ENCODE measurements at places on chromosomes 6 and 20.

GRCh38 chr6:31513456-31514165 is 15.2 kb upstream of the MCCD1 start:
- no peak for DNase-seq

GRCh38 chr20:49843770-49844380 is 31.2 kb downstream of the SLC9A8 start:
- DNase-seq: no peak

GRCh38 chr6:209432-210103 is 82.7 kb upstream of the DUSP22 start:
- DNase-seq: no peak

GRCh38 chr6:9732056-9732455 is 682.8 kb downstream of the TFAP2A start:
- no peak for DNase-seq

- no peak for DNase-seq
Observed at GRCh38 chr20:4109307-4109940, 94.1 kb upstream of the RNF24 start.

DNA sequence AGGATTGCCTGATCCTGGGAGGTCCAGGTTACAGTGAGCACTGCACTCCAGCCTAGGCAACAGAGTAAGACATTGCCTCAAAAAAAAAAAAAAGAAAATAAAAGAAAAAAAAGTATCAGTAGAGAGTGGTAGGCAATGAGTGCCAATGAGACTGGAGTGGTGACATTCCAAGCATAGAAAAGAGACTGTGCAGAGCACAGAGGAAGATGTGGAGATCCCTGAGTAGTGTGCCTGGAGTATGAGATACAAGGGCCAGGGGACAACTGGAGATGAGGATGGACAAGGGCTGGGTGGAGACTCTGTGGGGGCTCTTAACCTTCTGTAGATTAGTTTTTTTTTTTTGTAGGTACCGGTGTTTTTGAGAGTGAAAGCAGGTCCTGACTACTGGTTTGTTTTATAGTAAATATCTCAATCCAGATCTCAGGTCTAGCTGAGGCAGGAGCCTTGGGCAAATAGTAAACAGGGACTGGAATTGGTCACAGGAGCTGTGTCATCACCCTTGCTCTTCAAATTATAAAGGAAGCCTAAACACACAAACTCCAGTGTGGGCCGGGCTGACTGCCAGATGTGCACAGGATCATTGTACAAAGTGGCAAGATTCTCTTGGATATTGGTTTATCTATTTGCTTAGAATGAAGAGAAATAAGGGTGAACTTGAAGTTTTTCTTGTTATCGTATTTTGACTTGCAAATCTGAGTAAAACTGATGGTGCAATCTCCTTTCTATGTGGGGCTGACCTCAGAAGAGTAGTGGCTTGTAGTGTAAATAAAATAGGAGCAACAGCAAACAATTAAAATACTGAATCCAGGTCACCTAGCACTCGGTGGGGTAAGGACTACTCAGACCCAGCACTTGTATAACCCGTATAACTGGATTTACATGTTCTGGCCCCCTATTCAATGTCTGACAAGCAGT is 144.9 kb downstream of the SOX4 start:
- peak; percentile 28 for DNase-seq

GRCh38 chr20:16158976-16159286 is 414.3 kb downstream of the KIF16B start:
- DNase-seq: peak; percentile 15

GRCh38 chr6:14709066-14709670 is 536.7 kb upstream of the JARID2 start:
- DNase-seq: no peak

DNA sequence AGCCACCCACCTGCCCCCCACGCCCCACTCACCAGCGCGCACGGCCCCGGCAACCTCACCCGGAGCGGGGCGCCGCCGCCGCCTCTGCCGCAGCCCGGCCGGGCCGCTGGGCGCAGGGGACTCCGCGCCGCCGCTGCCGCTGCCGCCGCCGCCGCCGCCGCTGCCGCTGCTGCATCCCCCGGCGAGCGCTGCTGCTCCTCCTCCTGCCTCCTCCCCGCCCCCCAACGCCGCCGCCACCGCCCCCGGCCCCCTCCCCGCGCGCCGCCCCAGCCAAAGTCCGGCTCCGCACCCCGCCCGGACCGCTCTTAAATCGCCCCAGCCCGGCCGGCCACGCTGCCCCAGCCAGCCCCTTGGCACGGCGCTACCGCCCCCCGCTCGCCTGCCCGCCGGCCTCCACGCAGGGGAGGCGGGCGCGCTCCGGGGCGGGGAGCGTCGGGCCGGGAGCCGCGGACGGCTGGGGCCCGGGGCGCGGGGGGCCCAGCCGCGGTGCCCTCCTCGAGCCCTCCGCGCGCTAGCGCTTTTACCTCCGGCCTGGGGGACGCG is at the start of gene SULF2:
Gene SULF2 (minus strand): TSS at position 171 of the 543 bp plus-strand sequence. CDS start 28,118 bp downstream, outside the sequence.
- DNase-seq: no peak

DNA sequence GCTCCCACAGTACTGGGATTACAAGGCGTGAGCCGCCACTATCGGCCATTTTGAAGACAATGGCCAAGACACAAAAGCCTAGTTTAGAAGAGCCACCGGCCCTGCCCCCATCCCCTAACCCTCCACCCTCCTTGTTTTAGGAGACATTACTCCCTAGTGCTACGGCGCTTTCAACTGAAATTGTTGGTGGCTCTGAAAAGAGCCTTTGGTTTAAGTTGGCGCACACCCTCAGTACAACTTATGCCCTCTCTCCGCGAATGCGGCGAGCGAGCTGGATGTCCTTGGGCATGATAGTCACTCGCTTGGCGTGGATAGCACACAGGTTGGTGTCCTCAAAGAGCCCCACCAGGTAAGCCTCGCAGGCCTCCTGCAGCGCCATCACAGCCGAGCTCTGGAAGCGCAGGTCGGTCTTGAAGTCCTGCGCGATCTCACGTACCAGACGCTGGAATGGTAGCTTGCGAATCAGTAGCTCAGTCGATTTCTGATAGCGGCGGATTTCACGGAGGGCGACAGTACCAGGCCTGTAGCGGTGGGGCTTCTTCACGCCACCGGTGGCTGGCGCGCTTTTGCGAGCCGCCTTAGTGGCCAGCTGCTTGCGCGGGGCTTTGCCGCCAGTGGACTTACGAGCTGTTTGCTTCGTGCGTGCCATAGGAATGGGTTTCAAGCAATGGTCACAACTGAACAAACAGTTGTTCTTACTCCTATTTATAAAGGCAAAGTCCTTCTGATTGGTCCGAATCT is 114.9 kb upstream of the BTN3A2 start:
- peak; percentile 67 for DNase-seq

DNA sequence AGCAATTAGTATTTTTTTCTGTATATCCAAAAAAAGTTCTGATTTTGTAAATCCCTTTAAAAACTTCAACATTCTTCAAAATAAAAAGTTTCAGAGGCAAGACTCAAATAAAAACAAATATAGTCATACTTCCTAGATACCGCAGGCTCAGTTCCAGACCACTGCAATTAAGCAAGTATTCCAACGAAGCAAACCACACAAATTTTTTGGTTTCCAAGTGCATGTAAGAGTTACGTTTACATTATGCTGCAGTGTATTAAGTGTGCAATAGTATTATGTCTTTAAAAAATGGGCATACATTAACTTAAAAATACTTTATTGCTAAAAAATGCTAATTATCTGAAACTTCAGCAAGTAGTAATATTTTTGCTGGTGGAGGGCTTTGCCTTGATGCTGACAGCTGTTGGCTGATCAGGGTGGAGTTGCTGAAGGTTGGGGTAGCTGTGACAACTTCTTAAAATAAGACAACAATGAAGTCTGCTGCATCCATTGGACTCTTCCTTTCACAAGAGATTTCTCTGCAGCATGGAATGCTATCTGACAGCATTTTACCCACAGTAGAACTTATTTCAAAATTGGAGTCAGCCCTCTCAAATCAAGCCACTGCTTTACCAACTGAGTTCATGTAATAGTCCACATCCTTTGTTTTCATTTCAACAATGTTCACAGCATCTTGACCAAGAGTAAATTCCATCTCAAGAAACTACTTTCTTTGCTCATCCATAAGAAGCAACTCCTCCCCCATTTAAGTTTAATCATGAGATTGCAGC is 46.0 kb downstream of the PHIP start:
- no peak for DNase-seq

GRCh38 chr6:89792881-89793280 is 26.7 kb downstream of the MDN1 start:
- no peak for DNase-seq

- DNase-seq: no peak
Observed at GRCh38 chr20:60254901-60255411, 296.7 kb downstream of the CDH26 start.

DNA sequence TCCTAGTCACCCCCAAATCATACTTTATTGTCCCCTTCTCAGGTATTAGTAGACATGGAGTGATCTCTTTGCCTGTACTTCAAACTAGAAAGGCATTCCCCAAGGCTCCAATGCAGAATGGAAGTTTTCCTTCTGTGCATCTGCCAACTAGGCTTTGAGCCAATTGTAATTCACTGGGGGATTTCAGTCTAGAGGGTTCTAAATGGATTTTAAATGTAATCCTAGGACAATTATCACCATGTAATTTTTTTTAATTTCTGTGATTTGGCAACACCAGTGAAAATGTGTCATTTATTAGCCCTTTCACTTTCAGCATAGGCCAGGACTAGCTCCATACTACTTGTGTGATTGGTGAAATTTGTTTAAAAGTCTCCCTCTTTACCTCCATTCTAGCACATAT is 557.6 kb upstream of the MARCKS start:
- no peak for DNase-seq

- peak; percentile 91 for DNase-seq
Observed at GRCh38 chr6:35318196-35319171, 20.9 kb downstream of the DEF6 start.

DNA sequence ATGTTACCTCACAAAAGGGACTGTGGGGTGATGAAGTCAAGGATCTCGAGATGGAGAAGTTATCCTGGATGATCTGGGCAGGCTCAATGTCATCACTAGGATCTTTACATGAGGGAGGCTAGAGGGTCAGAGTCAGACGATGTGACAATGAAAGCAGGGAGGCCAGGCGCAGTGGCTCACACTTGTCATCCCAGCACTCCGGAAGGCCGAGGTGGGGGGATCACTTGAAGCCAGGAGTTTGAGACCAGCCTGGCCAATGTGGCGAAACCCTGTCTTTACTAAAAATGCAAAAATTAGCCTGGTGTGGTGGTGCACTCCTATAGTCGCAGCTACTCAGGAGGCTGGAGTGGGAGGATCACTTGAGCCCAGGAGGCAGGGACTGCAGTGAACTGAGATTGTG is 68.8 kb downstream of the TTLL2 start:
- DNase-seq: no peak

GRCh38 chr6:2961506-2961905 is 9.9 kb downstream of the SERPINB6 start:
- no peak for DNase-seq

GRCh38 chr6:37302086-37302686 is 44.2 kb upstream of the TMEM217 start:
- DNase-seq: no peak

DNA sequence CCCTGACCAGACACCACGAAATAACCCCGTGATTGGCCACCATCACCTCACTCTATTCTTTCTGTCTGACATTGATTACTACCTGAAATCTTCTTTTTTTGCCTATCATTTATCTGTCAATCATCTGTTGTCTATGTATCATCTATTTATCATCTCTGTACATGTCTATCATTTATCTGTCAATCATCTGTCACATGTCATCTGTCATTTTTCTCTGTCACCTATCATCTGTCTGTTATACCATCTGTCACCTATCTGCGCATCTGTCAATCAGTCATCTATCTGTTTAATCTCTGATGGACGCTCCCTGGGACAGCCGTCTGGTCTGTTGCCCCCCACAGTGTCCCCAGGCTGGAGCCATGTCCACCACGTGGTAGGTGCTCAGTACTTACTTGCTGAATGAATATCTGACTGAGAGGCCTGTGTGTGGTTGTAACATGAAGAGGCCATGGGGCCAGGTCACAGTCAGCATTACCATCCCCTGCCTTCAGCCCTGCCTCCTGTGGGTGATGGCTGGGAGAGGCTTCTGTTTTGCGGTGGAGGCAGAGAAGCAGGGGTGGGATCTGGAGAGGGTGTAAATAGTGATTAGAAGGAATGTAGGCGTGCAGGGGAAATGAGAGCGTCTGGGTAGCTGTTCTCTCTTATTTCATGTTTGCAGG is 302.7 kb downstream of the QKI start:
- no peak for DNase-seq

- DNase-seq: peak; percentile 75
Observed at GRCh38 chr20:33672426-33673113, 1.7 kb downstream of the NECAB3 start.

DNA sequence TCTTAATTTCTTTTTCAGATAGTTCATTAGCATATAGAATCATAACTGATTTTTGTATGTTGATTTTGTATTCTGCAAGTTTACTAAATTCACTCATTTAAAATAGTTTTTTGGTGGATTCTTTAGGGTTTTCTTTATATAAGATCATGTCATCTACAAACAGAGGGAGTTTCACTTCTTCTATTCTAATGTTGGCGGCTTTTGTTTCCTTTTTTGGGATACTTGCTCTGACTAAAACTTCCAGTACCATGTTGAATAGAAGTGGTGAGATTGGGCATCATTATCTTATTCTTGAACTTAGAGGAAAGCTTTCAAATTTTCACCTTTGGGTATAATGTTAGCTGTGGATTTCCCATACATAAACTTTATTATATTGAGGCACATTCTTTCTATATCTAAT is 296.9 kb downstream of the BCKDHB start:
- DNase-seq: no peak

DNA sequence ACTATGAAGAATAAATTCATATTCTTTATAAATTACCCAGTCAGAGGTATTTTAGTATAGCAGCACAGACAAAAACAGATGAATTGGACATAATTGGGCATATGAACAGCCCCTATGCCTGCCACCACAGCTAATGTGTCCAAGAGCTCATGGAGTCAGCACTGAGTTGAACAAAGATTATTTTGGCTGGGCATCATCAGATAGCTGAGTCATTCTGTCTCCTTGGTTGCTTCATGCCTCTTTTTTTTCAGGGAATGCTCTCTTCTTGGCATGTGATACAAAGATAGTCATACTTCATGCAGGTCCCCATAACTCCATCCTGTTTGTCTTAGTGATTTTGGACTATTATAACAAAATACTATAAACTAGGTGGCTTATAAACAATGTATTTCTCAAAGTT is 275.6 kb downstream of the TENT5A start:
- no peak for DNase-seq

DNA sequence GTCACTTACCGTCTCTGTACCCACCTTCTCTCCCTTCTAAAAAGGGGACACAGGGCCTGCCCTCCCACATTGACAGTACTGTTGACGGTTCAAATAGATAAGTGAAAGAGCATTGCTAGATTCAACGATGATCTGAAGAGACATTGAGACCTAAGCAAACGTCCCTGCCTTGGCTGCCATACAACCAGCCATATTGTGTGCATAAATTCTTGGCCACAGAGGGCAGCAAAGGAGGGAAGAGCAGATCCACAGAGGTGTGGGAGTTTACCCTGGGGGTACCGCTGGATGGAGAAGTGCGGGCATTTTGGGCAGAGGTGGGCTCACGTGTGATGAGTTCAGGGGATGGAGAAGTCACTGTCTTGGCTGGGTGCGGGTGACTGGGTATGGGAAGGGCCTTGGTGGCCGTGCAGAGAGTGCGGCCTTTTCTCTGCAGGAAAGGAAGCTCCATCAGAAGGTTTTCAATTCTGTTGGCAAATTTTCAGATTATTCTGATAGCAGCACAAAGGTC is 85.6 kb downstream of the POPDC3 start:
- DNase-seq: no peak

- DNase-seq: no peak
Observed at GRCh38 chr20:63658749-63659187, 656 bp downstream of the RTEL1 start.

Data from SK-N-DZ (cell line).